NCI-H1105 (cell line): ENCODE measurements at places on chromosomes 16 and 17.

DNA sequence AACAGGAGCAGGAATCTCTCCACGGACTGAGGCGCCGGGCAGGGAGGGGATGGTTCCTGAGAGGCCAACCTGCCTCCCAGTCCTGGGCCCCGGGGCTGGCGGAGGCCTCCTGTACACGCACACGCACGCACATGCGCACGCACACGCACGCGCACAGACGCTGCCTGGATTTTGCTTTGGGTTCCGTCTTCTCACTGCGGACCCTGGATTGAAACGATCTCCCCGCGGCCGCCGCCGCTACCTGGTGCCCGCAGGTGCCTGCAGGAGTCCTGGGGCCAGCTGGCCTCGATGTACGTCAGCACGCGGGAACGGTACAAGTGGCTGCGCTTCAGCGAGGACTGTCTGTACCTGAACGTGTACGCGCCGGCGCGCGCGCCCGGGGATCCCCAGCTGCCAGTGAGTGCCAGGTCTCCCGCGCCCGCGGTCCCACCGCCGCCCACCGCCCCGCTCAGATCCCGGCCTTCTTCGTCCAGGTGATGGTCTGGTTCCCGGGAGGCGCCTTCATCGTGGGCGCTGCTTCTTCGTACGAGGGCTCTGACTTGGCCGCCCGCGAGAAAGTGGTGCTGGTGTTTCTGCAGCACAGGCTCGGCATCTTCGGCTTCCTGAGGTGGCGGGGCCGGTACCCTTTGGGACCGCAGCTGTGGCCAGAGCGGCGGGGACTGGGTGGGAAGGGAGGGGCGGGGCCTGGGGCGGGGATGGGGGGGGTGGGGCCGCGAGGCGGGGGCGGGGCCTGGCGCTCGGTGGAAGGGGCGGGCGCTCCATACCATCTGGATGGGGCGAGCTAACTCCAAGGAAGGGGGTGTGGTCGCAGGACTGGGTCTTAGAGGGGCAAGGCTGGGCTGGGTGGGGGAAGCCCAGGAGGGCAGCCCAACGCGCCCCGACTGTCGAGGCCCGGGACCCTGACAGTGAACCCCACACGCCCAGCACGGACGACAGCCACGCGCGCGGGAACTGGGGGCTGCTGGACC lies 12.3 kb downstream of the CES4A start:
- peak; percentile 25 for DNase-seq

DNA sequence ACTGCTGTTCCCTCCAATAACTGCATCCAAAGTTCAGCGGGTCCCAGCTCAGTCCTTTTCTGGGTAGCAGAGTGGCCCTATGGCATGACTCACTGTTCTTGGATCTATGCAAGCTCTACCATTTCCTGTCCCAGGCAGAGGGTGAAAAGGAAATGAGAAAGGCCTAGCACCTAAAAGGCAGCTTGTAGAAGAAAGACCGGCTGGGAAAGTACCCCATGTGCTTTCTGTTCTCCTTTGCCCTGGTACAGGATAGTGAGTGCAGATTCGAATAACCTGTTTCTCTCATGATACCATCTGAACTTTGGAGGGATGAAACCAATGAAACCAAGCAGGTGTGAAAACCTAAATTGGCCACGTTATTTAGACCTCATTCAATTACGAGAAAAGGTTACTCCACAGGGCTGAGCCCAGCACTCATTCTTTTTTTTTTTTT lies 12.7 kb upstream of the HASPIN start:
- DNase-seq = no peak

DNA sequence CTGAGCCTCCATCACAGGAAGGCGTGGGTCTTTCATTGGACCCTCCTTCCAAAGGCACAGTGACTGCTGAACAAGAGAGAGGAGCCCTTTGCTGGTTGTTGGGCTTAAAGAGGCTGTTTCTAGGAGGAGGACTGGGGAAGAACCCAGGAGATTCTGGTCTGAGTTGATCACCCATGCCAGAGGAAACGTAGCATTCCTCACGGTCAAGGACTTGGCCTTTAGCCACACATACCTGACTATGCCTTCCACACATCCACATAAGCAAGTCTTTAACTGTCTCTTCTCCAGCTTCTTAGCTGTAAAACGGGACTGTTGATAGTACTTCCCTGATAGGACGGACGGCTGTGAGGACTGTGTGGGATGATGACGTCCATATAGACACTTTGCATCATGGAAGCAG lies 149.8 kb upstream of the IRX3 start:
- no peak for DNase-seq

- DNase-seq = no peak
Observed at GRCh38 chr16:87338155-87338765, 21.1 kb upstream of the C16orf95 start.
